ENCODE measurements at places on chromosomes 3 and 15. TPM values are rescaled to one million over a fixed set of nuclear protein-coding genes. Genes with fewer than 3 reads are reported as not detected.

GRCh38 chr3:195895078-195895860, 13.1 kb downstream of the TNK2 start:
- no peaks in the 10 kb centered on the region for H3K27me3 ChIP-seq
- H3K4me3 ChIP-seq = no peak overlapping the region
- DNase-seq = peak; percentile 27
- H3K27ac ChIP-seq = peak overlapping the region; percentile 91

Gene CNTN3
- total RNA-seq = 0.19 TPM

GRCh38 chr15:76346669-76347481, 10.3 kb downstream of the ISL2 start:
- H3K36me3 ChIP-seq = no peaks in the 10 kb centered on the region
- H3K4me3 ChIP-seq = no peak overlapping the region
- no peak for DNase-seq
- peaks cover 60% of the 10 kb centered on the region for H3K27me3 ChIP-seq

- no peaks in the 10 kb centered on the region for H3K36me3 ChIP-seq
- H3K27me3 ChIP-seq = no peaks in the 10 kb centered on the region
- H3K4me3 ChIP-seq = no peak overlapping the region
- peaks cover 20% of the 10 kb centered on the region for H3K4me1 ChIP-seq
- peak; percentile 43 for DNase-seq
Measured at GRCh38 chr3:53196575-53197407, 35.8 kb downstream of the PRKCD start.

DNA sequence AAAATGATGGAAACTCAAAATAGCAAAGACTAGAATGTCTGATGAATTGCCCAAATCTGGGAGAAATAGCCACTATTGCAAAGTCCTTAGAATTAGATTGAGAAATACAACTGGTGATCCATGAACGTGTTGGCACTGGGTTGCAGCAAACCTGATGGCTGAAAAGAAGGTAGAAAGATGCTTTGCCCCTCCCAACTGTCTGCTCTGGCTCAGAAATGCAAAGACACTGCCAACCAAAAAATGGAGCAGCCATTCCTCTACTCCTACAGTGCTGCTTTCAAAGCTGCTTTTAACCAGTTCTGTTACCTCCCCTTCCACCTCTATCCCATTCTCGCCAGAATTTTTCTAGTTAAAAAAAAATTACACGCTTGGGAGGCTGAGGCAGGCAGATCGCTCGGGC, 60.7 kb downstream of the CPA3 start:
- no peaks in the 10 kb centered on the region for H3K36me3 ChIP-seq
- H3K4me3 ChIP-seq = no peak overlapping the region
- H3K27ac ChIP-seq = no peak overlapping the region
- H3K27me3 ChIP-seq = no peaks in the 10 kb centered on the region
- no peak for DNase-seq
- H3K4me1 ChIP-seq = no peaks in the 10 kb centered on the region

DNA sequence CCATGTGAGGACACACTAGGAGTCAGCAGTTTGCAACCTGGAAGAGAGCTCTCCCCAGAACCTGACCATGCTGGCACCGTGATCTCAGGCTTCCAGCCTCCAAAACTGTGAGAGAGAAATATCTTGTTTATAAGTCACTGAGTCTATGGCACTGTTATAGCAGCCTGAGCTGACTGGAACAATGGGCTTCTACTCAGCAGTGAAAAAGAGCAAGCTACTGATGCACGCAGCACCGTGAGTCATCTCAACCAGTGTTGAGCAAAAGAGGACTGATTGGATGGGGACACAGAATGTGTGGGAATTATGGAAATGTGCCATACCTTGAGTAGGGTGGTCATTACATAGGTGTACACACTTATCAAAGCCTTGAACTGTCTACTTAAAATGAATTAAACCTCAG, 230.4 kb downstream of the PLCL2 start:
- no peaks in the 10 kb centered on the region for H3K36me3 ChIP-seq
- H3K27me3 ChIP-seq = no peaks in the 10 kb centered on the region
- H3K4me3 ChIP-seq = no peak overlapping the region
- no peak overlapping the region for H3K27ac ChIP-seq
- no peak for DNase-seq

- no peak overlapping the region for H3K27ac ChIP-seq
- no peak for DNase-seq
- H3K4me3 ChIP-seq = no peak overlapping the region
- no peaks in the 10 kb centered on the region for H3K4me1 ChIP-seq
- no peaks in the 10 kb centered on the region for H3K27me3 ChIP-seq
- H3K36me3 ChIP-seq = no peaks in the 10 kb centered on the region
Measured at GRCh38 chr3:160291290-160291908, 66.2 kb downstream of the C3orf80 start.

DNA sequence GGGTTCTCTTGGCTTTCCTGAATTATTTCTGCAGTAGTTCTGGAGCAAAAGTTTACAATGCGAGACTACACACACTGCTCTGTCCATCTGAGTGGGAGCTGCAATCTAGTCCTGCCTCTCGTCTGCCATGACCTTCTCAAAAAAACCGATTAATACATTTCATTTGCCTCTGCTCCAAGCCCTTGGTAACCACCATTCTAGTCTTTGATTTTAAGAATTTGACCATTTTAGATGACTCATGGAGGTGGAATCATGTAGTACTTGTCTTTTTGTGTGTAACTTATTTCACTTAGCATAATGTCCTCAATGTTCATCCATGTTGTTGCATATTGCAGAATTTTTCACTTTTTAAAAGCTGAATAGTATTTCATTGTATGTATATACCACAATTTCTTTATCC, 356.9 kb downstream of the SV2B start:
- no peaks in the 10 kb centered on the region for H3K36me3 ChIP-seq
- no peaks in the 10 kb centered on the region for H3K4me1 ChIP-seq
- DNase-seq = no peak
- H3K27me3 ChIP-seq = no peaks in the 10 kb centered on the region

Gene DCBLD2
- total RNA-seq = 68.2 TPM

Gene CEP97
- total RNA-seq = 10.7 TPM

DNA sequence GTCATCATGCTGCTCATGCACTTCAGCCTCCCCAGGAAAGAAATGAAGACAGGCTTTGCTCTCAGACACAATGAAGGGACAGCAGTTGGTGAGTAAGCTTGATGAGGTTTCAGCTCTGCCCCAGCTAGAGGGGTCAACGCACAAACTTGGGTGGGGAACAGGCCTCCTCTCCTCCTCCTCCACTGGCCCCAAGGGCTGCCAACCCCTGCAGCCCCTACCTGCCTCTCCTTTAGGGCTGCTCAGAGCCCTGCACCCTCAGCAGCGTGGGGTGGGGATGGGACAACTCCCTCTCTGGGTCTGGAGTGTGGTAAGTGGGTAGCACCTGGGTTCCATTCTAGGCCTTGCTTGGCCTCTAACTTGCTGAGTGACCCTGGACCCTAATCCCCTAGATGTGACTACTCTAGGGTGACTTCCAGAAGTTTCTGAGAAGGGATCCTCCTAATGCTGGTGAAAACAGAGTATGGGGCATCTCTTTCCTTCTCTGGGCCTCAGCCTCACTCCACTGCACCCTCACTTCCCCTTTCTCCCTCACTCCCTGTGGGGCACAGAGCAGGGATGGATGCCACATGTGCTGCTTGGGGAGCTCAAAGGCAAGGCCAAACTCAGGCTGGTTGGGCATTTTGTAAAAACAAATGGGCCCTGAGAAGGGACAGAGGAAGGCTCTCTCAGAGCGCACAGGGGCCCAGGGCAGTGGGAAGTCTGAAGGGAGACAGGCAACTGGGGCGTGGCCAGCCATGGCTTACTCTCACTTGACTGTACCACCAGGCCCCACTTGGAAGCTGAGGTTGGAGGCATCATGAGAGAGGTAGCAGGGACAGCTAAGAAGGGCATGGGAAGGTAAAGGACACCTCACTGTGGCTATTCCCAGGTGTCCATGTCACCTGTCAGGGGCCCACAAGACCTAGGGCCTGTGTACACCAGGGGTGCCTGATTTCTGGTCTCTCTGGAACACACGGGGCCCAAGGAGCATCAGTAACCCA, 64.0 kb downstream of the SYNM start:
- no peaks in the 10 kb centered on the region for H3K4me1 ChIP-seq
- no peaks in the 10 kb centered on the region for H3K27me3 ChIP-seq
- no peak for DNase-seq
- no peak overlapping the region for H3K4me3 ChIP-seq

GRCh38 chr3:113034011-113034410, 43.2 kb downstream of the GTPBP8 start:
- H3K36me3 ChIP-seq = no peaks in the 10 kb centered on the region
- H3K27me3 ChIP-seq = no peaks in the 10 kb centered on the region
- no peak overlapping the region for H3K27ac ChIP-seq
- H3K4me1 ChIP-seq = no peaks in the 10 kb centered on the region
- no peak overlapping the region for H3K4me3 ChIP-seq

GRCh38 chr3:197309528-197310361, 11.3 kb upstream of the DLG1 start:
- H3K27me3 ChIP-seq = no peaks in the 10 kb centered on the region
- peaks cover 8% of the 10 kb centered on the region for H3K4me1 ChIP-seq
- no peak overlapping the region for H3K4me3 ChIP-seq
- peak; percentile 30 for DNase-seq
- H3K27ac ChIP-seq = no peak overlapping the region

DNA sequence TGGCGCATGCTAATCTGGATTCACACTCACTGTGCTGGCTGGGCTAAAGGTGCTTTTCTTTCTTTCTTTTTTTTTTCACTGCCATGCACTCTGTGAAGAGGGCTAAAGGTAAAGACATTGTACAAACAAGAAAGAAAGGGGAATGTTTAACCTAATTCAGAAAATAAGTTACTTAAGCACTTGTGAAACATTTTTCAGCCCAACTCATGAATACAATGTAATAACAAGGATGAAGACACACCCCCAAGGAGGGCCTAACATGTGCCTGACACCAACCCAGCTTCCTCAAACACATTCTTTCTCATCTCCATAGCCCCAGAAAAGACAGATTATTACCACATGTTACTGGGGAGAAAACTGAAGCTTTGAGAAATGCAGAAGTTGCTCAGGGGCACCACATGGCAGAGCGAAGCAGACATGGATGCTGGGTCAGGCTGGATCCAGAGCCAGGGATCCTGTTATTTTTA, 5.7 kb downstream of the STIMATE start:
- H3K27ac ChIP-seq = peak overlapping the region; percentile 60
- peaks cover 60% of the 10 kb centered on the region for H3K4me1 ChIP-seq
- no peaks in the 10 kb centered on the region for H3K36me3 ChIP-seq

Gene BNC1
- total RNA-seq = 0.19 TPM

Gene SEMA3F
- total RNA-seq = 21.1 TPM

Gene TCF12
- total RNA-seq = 67.8 TPM

GRCh38 chr3:50138266-50139200, 16.6 kb upstream of the SEMA3F start:
- no peak overlapping the region for H3K27ac ChIP-seq
- H3K4me1 ChIP-seq = no peaks in the 10 kb centered on the region
- no peaks in the 10 kb centered on the region for H3K36me3 ChIP-seq
- no peaks in the 10 kb centered on the region for H3K27me3 ChIP-seq

DNA sequence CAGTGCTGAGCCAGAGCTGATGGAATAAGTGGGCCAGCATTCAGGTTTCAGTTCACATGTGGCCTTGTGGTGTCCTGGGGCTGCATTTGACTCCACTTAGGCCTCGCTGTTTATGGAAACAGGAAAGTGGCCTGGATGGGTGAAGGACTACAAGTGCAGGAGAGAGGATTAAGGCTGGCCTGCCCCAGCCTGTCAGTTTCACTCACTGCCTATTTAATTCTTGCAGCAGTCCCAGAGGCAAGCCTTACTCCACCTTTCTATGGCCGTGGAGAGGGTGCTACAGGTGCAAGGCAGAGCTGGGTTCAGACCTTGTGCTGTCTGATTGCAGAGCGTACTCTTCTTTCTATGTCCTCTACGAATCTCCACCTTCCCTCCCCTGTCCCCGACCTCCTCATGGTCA, 37.7 kb downstream of the ABHD17C start:
- no peaks in the 10 kb centered on the region for H3K4me1 ChIP-seq
- H3K27me3 ChIP-seq = no peaks in the 10 kb centered on the region
- H3K4me3 ChIP-seq = no peak overlapping the region
- H3K36me3 ChIP-seq = no peaks in the 10 kb centered on the region

GRCh38 chr15:48062148-48062872, 58.5 kb upstream of the SLC24A5 start:
- H3K27me3 ChIP-seq = no peaks in the 10 kb centered on the region
- H3K4me3 ChIP-seq = no peak overlapping the region
- H3K36me3 ChIP-seq = no peaks in the 10 kb centered on the region
- no peak for DNase-seq
- H3K27ac ChIP-seq = no peak overlapping the region

Gene TNIK
- total RNA-seq = 28.6 TPM

Gene LXN
- total RNA-seq = 100 TPM

Gene C3orf49
- not detected for total RNA-seq

GRCh38 chr3:129650256-129650872, 43.9 kb upstream of the PLXND1 start:
- H3K27ac ChIP-seq = no peak overlapping the region
- H3K27me3 ChIP-seq = no peaks in the 10 kb centered on the region

DNA sequence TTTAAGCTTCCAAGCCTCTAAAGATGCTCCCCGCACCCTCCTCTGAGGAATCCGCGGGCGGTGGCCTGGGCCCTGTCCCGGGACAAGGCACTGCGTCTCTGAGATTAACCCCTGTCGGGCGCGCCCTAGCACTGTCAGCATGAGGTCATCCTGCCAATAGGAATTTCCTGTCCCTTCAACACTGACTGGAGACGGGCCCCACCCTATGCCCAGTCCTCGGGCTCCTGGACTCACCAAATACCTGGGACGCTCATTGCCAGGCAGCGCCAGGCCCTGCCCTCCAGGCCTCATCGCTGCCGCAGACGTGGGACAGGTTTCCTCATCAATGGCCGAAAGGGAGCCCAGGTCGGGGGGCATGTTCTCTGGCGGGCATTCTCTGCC, 67.6 kb upstream of the SH3GL3 start:
- DNase-seq = no peak
- no peaks in the 10 kb centered on the region for H3K36me3 ChIP-seq
- H3K4me1 ChIP-seq = no peaks in the 10 kb centered on the region
- peaks cover 34% of the 10 kb centered on the region for H3K27me3 ChIP-seq
- H3K27ac ChIP-seq = no peak overlapping the region
- no peak overlapping the region for H3K4me3 ChIP-seq

Gene CTXN2
- 0.22 TPM for total RNA-seq

- H3K4me1 ChIP-seq = no peaks in the 10 kb centered on the region
- no peaks in the 10 kb centered on the region for H3K27me3 ChIP-seq
- H3K27ac ChIP-seq = no peak overlapping the region
Measured at GRCh38 chr15:51647128-51647562, 24.6 kb upstream of the DMXL2 start.

Gene CCR8
- not detected for total RNA-seq

Gene ANKRD63
- total RNA-seq = not detected

Gene GOLGA6L24
- not detected for total RNA-seq

GRCh38 chr3:74546426-74546825, 68.0 kb downstream of the CNTN3 start:
- no peaks in the 10 kb centered on the region for H3K27me3 ChIP-seq
- DNase-seq = no peak
- H3K4me1 ChIP-seq = no peaks in the 10 kb centered on the region
- H3K36me3 ChIP-seq = no peaks in the 10 kb centered on the region

Gene ARRDC4
- total RNA-seq = 22.9 TPM

Gene PRRT3
- total RNA-seq = 5.8 TPM

Gene TRAIP
- total RNA-seq = 2.3 TPM

GRCh38 chr3:30084971-30085403, 521.4 kb upstream of the TGFBR2 start:
- no peaks in the 10 kb centered on the region for H3K27me3 ChIP-seq
- H3K27ac ChIP-seq = no peak overlapping the region
- no peak for DNase-seq
- no peaks in the 10 kb centered on the region for H3K4me1 ChIP-seq
- no peaks in the 10 kb centered on the region for H3K36me3 ChIP-seq

GRCh38 chr3:170589113-170589512, 3.2 kb upstream of the SLC7A14 start:
- peaks cover 10% of the 10 kb centered on the region for H3K4me1 ChIP-seq
- peaks cover 23% of the 10 kb centered on the region for H3K27me3 ChIP-seq
- H3K36me3 ChIP-seq = no peaks in the 10 kb centered on the region
- no peak overlapping the region for H3K4me3 ChIP-seq
- H3K27ac ChIP-seq = no peak overlapping the region

Gene IMPG2
- 0.35 TPM for total RNA-seq
